ENCODE measurements at places on chromosomes 2 and 18. TPM values are rescaled to one million over a fixed set of nuclear protein-coding genes. Genes with fewer than 3 reads are reported as not detected.

SMYD1 gene
- not detected for total RNA-seq

ATAD2B gene
- total RNA-seq = 24.0 TPM

BOLL gene
- not detected for total RNA-seq

PDCD1 gene
- total RNA-seq = 0.42 TPM

DNA sequence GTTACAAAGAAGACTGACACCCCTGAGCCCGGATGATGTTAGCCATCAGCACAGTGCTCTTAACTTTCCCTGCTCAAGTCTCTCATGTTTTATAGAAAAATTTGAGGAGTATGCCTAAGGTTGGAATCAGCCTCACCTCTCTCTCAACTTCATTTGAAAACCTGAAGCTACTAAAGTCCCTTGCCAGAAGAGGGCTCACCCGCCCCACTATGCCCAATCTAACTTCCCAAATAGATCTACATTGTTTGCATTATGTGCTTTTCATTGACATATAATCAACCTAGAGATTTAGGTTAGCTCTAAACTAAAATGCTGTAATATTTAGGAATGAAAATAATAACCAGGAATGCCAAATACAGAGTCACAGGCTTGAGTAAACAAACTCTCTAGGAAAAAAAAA lies 305.4 kb downstream of the NCKAP5 start:
- DNase-seq = no peak

DNA sequence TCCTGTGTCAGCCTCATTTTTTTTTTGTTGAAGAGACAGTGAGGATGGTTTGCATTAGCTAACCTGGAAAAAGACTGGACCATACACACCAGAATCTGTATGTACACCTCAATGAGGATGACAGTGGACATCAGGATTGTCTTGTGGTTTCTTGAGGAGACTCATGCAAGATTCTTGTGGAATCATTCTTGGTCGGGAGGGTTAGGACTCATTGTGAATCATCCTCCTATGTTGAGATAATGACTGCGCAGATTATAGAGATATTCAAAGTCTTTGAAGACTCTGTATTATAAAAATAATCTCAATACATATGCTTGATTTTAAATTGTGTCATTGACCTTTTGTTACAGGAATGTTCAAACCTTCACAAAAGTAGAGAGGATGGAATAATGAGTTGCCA lies 49.1 kb upstream of the DOCK10 start:
- no peak for DNase-seq

GRCh38 chr18:56175330-56176001 lies 462.9 kb downstream of the TXNL1 start:
- DNase-seq = no peak

All from mesenteric fat pad (tissue), 1 donor.